ENCODE measurements at places on chromosomes 6 and 20.

DNA sequence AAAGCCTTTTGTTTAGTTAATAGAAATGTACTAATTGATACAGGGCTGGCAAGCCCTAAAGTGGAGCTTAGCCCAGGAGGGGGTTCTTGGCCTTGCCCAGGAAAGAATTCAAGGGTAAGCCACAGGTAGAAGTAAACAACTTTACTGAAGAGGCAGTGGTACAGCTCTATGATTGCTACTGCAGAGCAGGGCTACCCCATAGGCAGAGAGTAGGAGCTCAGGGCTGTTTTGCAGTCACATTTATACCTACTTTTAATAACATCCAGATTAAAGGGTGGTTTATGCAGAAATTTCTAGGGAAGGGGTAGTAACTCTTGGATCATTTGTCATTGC, 680.4 kb upstream of the GJE1 start:
- no peak for DNase-seq

- DNase-seq: no peak
These were observed 982 bp downstream of the DNAJC5 start for GRCh38 chr20:63895952-63896263.

GRCh38 chr20:32536851-32537656, 48.1 kb downstream of the NOL4L start:
- DNase-seq: no peak

DNA sequence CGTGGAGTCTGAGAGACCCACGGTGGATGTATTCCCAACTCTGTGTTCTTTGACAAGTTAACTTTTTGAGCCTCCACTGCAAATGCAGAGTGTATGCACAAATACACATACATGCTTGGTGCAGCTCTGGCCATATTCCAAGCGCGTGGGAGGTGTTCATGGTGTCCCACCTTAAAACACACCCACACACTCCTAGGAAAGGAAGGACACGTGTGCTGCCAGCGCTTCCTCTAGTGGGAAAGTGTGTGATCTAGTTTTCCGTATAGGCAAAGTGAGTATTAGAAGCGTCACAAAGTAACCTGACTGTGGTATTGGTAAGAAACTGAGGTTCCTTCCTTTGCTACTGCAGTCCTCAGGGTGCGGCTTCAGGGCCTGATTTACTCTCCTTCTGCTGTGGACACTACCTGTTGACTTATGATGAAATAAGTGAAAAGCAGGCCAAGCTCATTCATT, 36.0 kb upstream of the MPC1 start:
- DNase-seq: no peak

DNA sequence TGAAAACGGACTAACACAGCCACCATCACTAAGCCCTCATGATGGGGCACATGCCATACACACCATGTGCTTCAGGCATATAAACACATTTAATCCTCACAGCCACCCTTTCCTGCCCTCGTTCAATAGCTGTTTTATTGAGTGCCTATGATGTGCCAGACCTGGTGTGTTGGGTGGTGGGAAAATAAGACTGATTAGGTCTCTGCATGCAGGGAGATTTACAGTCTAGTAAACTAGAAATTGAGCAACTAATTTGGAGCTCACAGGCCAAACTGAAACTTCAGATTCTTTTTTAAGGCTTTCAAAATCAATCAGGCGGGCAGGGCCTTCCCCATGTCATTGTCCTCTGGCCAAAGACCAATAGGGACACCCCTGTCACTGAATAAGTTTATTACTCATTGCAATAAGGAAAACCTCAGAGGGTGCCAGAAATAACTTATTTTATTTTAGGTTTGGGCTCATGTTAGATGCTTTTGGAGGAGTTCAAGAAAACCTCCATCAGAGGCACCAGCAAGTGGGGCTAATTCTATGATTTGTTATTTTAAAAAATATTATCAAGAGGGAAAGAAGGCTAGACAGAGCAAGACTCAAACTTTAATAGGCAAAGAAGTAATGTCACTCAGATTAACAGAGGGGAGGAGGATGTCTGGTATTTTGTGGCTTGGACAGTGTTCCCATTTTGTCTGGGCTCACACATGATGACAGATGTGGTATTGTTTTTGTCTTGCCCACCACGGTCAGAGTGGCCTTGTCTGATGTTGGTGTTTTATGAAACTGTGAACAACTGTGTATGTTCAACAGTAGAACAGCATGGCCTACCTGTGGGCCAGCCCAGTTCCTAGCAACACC, 12.0 kb downstream of the ZFP64 start:
- DNase-seq: no peak

Measured in neural crest cell (in vitro differentiated cells).